ENCODE measurements at places on chromosomes 7 and 10.

DNA sequence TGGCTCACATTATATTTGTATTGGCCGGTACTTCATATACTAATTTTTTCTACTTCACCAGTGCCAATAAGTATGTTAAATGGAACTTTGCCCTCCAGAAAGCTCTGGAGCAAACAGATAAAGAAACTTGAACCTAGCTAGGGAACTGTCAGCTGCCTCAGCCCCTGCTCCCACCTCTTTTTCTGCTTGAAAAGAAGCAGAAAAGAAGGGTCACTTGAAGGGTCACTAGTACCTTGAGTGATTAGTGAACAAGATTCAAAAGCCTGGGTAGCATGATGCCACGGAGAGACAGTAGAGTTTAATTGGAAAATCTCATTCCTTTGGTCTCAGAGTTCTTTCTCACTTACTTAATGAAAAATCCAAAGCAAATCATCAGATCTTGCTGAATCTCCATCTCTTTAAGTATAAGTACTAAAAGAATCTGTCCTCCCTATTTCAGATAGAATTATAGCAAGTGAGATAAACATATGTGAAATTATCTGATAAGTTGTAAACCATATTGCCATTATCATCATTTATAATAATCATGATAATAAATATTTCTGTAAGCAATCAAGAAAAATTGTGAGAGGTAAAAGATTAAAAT is 47.7 kb downstream of the PTN start:
- H3K4me1 ChIP-seq: no peaks in the 10 kb centered on the region
- H3K27me3 ChIP-seq: no peaks in the 10 kb centered on the region
- H3K36me3 ChIP-seq: no peaks in the 10 kb centered on the region
- H3K4me3 ChIP-seq: no peak overlapping the region
- no peak overlapping the region for H3K27ac ChIP-seq

GRCh38 chr7:79282070-79282694 is 171.3 kb downstream of the MAGI2 start:
- peaks cover 4% of the 10 kb centered on the region for H3K27me3 ChIP-seq
- no peaks in the 10 kb centered on the region for H3K36me3 ChIP-seq
- H3K27ac ChIP-seq: no peak overlapping the region
- no peak overlapping the region for H3K4me3 ChIP-seq

DNA sequence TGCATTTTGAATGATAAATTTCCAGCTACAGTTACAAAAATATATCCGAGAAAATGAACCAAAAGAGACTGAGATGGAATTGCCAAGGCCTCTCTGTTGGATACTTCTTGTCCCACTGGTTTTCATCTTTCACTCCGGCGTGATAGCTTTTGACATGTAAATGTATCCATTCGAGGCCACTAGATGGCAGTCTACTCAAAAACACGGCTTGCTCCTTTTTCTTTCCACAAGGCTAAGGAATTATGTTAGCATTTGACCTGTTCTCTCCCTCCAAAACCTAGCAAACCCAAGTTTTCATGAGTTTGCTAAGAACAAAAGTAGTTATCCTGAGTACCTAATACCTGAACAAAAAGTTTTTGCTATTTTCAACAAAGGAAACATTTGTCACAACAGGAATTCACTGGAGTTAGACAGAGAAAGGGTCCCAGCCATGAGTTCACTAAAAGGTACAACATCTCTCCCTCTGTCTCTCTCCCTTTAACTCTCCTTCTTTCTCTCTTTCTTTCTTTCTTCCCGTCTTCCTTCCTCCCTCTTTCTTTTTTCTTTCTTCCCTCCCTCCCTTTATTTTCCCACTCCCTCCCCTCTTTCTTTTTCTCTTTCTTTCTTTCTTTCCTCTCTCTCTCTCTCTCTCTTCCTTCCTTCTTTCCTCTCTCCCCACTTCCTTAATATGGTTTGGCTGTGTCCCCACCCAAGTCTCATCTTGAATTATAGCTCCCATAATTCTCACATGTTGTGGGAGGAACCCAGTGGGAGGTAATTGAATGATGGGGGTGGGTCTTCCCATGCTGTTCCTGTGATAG is 207.9 kb upstream of the MYO3A start:
- no peaks in the 10 kb centered on the region for H3K36me3 ChIP-seq
- H3K27ac ChIP-seq: no peak overlapping the region
- H3K4me3 ChIP-seq: no peak overlapping the region

- DNase-seq: no peak
- H3K36me3 ChIP-seq: peaks cover 79% of the 10 kb centered on the region
- H3K27me3 ChIP-seq: no peaks in the 10 kb centered on the region
- peaks cover 18% of the 10 kb centered on the region for H3K4me1 ChIP-seq
Observed at GRCh38 chr10:113882240-113882639, 27.8 kb downstream of the NHLRC2 start.

DNA sequence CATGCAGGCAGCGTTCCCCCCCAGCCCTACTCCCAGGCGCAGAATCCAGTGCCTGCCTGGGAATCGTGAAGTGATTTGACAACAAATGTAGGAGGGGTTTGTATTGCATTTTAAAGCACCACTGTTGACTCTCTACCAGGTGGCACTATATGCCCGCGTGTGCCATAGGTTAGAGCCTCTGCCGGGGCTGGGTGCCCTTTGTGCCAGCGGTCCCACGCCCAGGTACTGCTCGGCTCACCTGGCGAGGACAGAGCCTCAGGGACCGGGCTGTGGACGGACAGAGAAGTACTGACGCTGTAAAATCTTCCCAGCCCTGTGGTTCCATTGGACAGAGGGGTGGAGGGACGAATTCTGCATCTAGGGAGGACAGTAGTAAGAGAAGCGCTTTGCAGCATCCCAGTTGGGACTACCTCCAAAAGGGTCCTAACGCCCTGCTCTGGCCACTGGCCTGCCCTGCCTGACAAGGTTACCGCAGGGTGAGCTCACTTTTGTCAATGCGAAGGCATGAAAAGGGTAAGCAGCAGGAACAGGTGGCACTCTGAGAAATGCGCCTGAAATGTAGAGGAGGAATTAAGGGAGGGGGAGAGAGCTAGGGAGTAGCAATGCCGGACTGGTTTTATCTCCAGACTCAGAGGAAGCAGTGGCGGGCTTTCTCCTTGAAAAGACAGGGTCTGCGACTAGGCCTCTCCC is 788 bp upstream of the CACNA2D1 start:
- peak overlapping the region; percentile 36 for H3K4me3 ChIP-seq
- peaks cover 38% of the 10 kb centered on the region for H3K27me3 ChIP-seq
- DNase-seq: no peak
- H3K36me3 ChIP-seq: no peaks in the 10 kb centered on the region
- no peak overlapping the region for H3K27ac ChIP-seq

- no peak overlapping the region for H3K27ac ChIP-seq
- no peaks in the 10 kb centered on the region for H3K36me3 ChIP-seq
- H3K27me3 ChIP-seq: no peaks in the 10 kb centered on the region
- no peak for DNase-seq
- no peaks in the 10 kb centered on the region for H3K4me1 ChIP-seq
- no peak overlapping the region for H3K4me3 ChIP-seq
Observed at GRCh38 chr10:111725050-111725449, 458.5 kb downstream of the GPAM start.

- H3K4me1 ChIP-seq: no peaks in the 10 kb centered on the region
- no peak overlapping the region for H3K4me3 ChIP-seq
- H3K36me3 ChIP-seq: no peaks in the 10 kb centered on the region
Observed at GRCh38 chr7:126535176-126535575, 717.6 kb downstream of the GRM8 start.

- no peaks in the 10 kb centered on the region for H3K27me3 ChIP-seq
- no peak for DNase-seq
- H3K27ac ChIP-seq: no peak overlapping the region
- H3K4me3 ChIP-seq: no peak overlapping the region
- peaks cover 51% of the 10 kb centered on the region for H3K4me1 ChIP-seq
Observed at GRCh38 chr10:7945034-7945433, 109.5 kb upstream of the GATA3 start.

GRCh38 chr7:41217306-41217705 is 485.6 kb downstream of the INHBA start:
- H3K27me3 ChIP-seq: peaks cover 4% of the 10 kb centered on the region
- no peaks in the 10 kb centered on the region for H3K4me1 ChIP-seq
- no peaks in the 10 kb centered on the region for H3K36me3 ChIP-seq
- no peak for DNase-seq
- H3K27ac ChIP-seq: no peak overlapping the region
- no peak overlapping the region for H3K4me3 ChIP-seq

DNA sequence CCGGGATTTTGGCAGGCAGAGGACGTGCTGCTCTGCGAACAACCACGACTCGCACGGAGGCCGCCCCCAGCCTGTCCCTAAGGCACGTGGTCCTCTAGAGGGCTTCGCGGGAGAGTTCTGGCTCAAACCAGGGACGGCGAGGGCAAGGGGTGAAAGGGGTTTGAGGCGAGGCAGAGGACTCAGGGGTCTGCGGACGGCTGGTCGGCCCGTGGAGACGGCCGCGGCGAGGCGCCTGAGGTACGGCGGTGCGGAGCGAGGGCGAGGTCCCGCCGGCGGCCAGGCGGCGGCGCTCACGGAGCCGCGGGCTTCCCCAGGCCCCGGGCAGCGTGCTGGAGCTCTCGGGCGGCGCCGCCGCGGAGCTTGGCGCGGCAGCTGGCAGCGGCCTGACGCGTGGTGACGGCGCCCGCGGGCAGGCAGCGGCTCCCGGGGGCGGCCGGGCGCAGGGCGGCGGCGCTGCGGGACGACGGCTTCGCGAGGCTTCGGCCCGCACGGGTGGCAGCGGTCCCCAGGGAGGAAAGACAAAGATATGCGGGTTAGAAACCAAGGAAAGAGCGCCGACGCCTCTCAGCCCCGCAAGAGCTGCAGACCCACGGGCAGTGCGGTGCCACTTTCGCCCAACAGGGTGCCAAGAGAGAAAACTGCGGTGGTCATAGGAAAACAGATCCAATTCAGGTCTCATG is 44.8 kb downstream of the ZNF800 start:
- no peaks in the 10 kb centered on the region for H3K27me3 ChIP-seq
- H3K36me3 ChIP-seq: peaks cover 15% of the 10 kb centered on the region
- H3K4me1 ChIP-seq: peaks cover 38% of the 10 kb centered on the region

- no peaks in the 10 kb centered on the region for H3K27me3 ChIP-seq
- DNase-seq: no peak
- no peaks in the 10 kb centered on the region for H3K4me1 ChIP-seq
- H3K27ac ChIP-seq: no peak overlapping the region
- H3K4me3 ChIP-seq: no peak overlapping the region
Observed at GRCh38 chr7:153454306-153454705, 597.9 kb upstream of the DPP6 start.

GRCh38 chr7:107594961-107595737 is 15.1 kb downstream of the BCAP29 start:
- no peaks in the 10 kb centered on the region for H3K4me1 ChIP-seq
- no peak for DNase-seq
- H3K36me3 ChIP-seq: peaks cover 40% of the 10 kb centered on the region
- H3K4me3 ChIP-seq: no peak overlapping the region
- H3K27ac ChIP-seq: no peak overlapping the region
- H3K27me3 ChIP-seq: no peaks in the 10 kb centered on the region

GRCh38 chr7:55177589-55178261 is 158.9 kb downstream of the EGFR start:
- no peaks in the 10 kb centered on the region for H3K4me1 ChIP-seq
- no peak for DNase-seq
- no peaks in the 10 kb centered on the region for H3K36me3 ChIP-seq
- H3K27ac ChIP-seq: no peak overlapping the region
- H3K27me3 ChIP-seq: peaks cover 5% of the 10 kb centered on the region
